ENCODE measurements at places on chromosomes 5 and 9. TPM values are rescaled to one million over a fixed set of nuclear protein-coding genes. Genes with fewer than 3 reads are reported as not detected.

The SLC1A3 gene
- total RNA-seq: 0.19 TPM

The PHYHD1 gene
- total RNA-seq: 5.7 TPM

The GDNF gene
- not detected for total RNA-seq

The TOR4A gene
- total RNA-seq: 35.7 TPM

The GALNT12 gene
- 12.9 TPM for total RNA-seq

The LHX6 gene
- total RNA-seq: not detected

The CTXN3 gene
- total RNA-seq: not detected

The FBLL1 gene
- total RNA-seq: 0.56 TPM

The ANKRD31 gene
- total RNA-seq: 0.13 TPM

The OXCT1 gene
- total RNA-seq: 89.0 TPM

The PCDHB10 gene
- 0.66 TPM for total RNA-seq

The UIMC1 gene
- 27.7 TPM for total RNA-seq

The FAM53C gene
- 21.4 TPM for total RNA-seq

The DUSP1 gene
- 96.4 TPM for total RNA-seq

The C9orf43 gene
- total RNA-seq: 0.44 TPM

The SPATA31C1 gene
- not detected for total RNA-seq

The PKD2L2 gene
- not detected for total RNA-seq

The C9orf153 gene
- total RNA-seq: 0.26 TPM

The TAF11L10 gene
- not detected for total RNA-seq

The TMEFF1 gene
- 1.1 TPM for total RNA-seq

The PCDHA9 gene
- 0.06 TPM for total RNA-seq

The CCL28 gene
- 1.6 TPM for total RNA-seq

The KCNV2 gene
- not detected for total RNA-seq

The LYRM7 gene
- total RNA-seq: 5.1 TPM

The CATSPER3 gene
- 0.25 TPM for total RNA-seq

The IL13 gene
- total RNA-seq: not detected

The SNAPC4 gene
- 6.5 TPM for total RNA-seq

The C5orf63 gene
- total RNA-seq: 2.0 TPM

The STKLD1 gene
- total RNA-seq: 0.79 TPM

The PPP3R2 gene
- total RNA-seq: not detected

The PCDHB15 gene
- total RNA-seq: 0.56 TPM

The PCDHB14 gene
- total RNA-seq: 1.1 TPM

The CER1 gene
- not detected for total RNA-seq

The CARD9 gene
- total RNA-seq: 2.6 TPM

The C9orf50 gene
- total RNA-seq: 0.13 TPM

The SPINK4 gene
- not detected for total RNA-seq
